ENCODE measurements at places on chromosomes 4 and X.

DNA sequence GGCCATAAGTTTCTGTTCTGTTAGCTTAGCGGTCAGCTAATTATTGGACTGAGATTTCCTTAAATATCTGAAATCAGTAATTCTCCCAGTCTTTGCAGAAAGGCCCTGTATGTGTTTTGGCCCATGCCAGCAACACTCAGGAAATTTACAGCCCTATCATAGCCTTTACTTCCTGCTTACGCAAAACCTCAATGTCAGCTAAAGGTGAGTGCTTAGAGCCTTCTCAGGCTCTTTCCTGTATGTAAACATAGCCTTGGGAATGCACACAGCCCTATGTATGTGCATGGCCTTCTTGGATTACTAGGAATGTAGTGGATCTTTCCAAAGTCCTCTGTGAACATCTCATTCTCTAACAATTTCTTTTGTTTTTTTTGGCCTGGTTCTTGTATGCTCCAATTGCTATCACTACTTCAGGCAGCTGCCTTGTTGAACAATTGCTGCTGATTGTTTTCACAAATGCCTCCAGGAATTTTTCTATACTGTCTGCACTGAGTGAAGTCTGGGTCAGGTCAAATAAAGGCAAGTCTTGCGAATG is 200.0 kb downstream of the PPP1R2C start:
- no peak for DNase-seq

DNA sequence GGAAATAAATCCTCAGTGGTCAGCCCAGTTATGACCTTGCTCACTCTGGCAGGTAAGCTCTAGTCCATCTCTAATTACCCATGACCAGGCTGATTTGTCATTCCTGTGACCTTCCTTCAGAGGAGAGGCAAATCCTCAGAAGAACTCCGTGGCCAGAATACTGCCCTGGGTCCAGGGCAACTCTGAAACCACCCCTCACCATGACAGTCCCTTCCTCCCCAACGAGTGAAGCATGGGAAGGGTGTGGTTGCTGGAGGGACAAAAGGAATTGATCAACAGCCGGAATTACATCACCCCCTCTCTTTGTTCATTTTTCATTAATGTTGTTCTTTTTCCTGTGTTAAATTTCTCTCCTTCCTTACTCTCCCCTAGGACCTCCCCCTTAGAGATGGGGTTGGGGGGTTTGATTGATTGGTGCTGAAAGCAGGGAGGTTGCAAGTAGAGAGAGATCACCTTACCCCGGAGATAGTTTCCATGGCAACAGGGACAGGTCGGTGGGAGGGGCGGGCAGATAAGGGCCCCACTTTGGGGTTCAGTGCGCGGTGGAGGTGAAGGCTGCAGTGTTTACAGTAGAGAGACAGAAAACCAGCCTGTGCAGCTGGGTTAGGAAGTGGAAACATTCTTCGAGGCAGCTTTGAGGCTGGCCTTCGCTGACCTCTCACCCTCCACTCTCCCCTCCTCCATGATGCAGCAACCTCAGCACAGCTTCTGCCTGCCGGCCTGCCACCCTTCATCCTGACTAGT is 647.4 kb downstream of the BCOR start:
- DNase-seq, result no peak

GRCh38 chr4:139508581-139509237 is 47.3 kb downstream of the SETD7 start:
- DNase-seq, result no peak

GRCh38 chrX:123339221-123339905 is 155.3 kb downstream of the GRIA3 start:
- no peak for DNase-seq

DNA sequence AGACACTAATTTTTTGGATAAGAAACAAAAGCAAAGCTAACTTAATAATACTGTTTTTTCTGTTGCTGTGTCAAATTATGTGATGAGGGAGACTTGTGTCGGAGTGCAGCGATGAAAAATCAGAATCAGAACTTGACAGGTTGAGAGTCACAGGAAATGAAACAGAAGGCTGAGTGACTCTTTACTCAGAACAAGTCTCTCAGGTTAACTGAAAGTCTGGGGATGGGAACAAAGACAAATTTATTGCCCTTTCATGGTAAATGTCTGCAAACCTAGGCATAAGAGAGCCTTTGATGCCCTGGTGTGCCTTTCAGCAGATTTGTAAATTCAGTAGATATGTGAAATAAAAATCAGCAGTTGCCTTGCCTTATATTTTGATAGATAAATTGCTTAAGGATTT is 96.0 kb downstream of the ADGRL3 start:
- no peak for DNase-seq

- DNase-seq, result no peak
These were observed 376.1 kb upstream of the CTSO start for GRCh38 chr4:156329779-156330178.

DNA sequence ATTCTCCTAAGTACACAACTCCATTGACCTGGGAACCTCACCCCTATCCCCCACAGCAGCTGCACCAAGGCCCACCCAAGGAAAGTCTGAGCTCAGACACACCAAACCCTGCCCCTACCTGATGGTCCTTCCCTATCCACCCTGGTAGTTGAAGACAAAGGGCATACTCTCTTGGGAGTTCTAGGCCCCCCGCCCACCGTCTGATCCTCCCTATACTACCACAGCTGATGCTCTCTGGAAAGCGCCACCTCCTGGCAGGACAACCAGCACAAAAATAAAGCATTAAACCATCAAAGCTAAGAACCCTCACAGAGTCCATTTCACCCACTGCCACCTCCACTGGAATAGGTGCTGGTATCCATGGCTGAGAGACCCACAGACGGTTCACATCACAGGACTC is 83.6 kb downstream of the ANAPC10 start:
- no peak for DNase-seq

DNA sequence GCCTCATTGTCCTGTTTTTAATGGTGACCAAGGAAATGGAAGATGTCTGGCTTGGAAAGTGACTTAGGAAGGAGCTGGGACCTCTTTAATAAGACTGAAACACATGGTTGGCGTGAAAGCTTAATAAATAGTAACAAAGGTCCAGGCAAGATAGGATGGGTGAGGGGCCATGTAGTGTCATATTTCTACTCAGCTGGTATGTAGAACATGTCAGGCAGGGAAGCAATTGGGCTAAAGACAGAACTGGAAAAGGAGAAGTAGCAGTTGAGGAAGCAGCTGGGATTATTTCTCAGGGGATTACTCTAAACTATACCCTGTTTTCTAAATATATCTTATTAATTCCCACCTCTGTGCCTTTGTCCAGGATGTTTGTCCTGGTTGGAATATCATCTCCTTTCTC is 18.6 kb downstream of the ITGB1BP2 start:
- no peak for DNase-seq

DNA sequence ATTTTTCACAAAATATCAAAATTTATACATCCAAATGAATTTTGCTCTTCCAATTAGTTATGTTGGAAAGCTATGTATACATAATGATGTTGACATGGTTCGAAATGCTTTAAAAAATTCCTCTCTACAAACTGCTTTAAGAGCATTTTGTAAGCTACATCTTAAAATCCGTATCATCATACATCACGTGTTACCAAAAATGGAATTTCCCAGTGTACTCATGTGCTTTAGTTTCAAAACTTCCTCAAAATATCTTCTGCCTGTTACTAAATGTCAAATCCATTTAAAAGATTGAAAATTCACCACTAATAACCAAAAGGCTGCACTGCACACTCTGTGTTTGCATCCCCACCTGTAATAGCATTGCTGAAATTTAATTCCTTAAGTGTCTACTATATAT is 87.9 kb downstream of the WDFY3 start:
- no peak for DNase-seq

GRCh38 chrX:42992199-42992943 is 214.4 kb upstream of the PPP1R2C start:
- DNase-seq, result no peak

DNA sequence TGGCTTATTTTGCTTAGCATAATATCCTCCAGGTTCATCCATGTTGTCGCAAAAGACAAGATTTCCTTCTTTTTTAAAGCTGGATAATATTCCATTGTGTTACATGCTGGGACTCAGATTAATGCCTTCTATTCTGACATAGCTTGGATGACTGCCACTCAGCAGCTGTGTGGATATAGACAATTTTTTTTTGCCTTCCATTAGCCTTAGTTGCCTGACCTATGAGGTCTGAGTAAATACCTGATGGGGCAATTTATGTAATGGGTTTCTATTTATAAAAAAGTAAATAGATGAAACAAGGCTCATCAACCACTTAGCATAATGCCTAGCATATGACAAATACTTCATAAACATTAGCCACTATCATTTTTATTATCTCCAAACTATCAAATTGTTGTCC is 515.4 kb downstream of the ZNF674 start:
- no peak for DNase-seq

- DNase-seq, result no peak
These were observed 117.0 kb downstream of the DCK start for GRCh38 chr4:71110499-71110898.

DNA sequence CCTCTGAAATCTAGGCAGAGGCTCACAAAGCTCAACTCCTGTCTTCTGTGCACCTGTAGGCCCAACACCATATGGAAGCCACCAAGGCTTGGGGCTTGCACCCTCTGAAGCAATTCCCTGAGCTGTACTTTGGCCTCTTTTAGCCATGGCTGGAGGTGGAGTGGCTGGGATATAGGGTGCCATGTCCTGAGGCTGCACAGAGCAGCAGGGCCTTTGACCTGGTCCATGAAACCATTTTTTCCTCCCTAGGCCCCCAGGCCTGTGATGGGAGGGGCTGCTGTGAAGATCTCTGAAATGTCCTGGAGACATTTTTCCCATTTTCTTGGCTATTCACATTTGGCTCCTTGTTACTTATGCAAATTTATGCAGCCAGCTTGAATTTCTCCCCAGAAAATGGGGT is 20.9 kb upstream of the COL25A1 start:
- no peak for DNase-seq

- no peak for DNase-seq
These were observed 373.6 kb upstream of the MAGEB2 start for GRCh38 chrX:29841750-29842149.

DNA sequence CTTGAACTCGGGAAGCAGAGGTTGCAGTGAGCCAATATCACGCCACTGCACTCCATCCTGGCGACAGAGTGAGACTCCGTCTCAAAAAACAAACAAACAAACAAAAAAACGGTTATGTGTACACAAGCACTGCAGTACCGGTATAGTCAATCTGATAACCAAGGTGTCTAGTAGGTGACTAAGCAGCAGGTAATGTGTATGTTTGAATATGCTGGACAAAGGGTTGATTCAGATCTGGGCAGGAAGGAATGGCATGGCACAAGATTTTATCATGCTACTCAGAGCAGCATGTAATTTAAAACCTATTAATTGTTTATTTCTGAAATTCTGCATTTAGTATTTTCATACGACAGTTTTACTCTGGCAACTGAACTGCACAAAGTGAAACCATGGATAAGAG is 41.7 kb downstream of the MAGEC1 start:
- no peak for DNase-seq

DNA sequence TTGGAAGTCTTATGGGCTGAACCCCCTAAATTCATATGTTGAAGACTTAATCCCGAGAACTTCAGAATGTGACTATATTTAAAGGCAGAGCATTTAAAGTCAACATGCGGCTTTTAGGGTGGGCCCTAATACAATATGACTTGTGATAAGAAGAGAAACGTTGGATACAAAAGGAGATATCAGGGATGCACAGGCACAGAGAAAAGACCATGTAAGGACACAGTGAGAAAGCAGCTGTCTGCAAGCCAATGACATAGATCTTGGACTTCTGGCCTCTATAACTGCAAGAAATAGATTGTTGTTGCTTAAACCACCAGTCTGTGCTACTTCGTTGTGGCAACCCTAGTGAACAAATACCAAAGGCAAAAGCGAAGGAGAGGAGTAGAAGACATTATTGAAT is 42.2 kb downstream of the GABRG1 start:
- DNase-seq, result no peak

DNA sequence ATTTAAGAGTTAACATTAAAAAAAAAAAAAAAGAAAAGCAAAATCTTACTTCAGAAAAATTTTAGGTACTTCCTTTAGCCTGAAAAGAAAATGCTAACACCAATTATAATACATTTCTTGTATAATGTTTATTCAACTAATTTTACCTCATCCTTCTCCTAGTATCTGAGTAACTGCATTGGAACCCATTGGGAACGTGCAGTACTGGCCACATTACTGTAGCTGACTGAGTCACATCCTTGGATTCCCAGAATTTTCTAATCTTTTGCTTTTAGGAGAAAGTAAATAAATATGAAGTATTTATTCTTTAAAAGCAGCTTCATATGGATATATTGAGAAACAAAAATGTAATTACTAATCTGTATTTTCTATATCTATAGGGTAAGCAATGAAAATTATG is 82.6 kb upstream of the SLITRK2 start:
- no peak for DNase-seq

- no peak for DNase-seq
These were observed 46.6 kb downstream of the SMPX start for GRCh38 chrX:21711129-21711847.

- no peak for DNase-seq
These were observed 232.9 kb upstream of the ANKRD50 start for GRCh38 chr4:124945422-124945821.

- no peak for DNase-seq
These were observed 280.3 kb upstream of the KLF3 start for GRCh38 chr4:38383646-38384121.

- no peak for DNase-seq
These were observed 181.8 kb downstream of the AFF2 start for GRCh38 chrX:148682206-148682605.

DNA sequence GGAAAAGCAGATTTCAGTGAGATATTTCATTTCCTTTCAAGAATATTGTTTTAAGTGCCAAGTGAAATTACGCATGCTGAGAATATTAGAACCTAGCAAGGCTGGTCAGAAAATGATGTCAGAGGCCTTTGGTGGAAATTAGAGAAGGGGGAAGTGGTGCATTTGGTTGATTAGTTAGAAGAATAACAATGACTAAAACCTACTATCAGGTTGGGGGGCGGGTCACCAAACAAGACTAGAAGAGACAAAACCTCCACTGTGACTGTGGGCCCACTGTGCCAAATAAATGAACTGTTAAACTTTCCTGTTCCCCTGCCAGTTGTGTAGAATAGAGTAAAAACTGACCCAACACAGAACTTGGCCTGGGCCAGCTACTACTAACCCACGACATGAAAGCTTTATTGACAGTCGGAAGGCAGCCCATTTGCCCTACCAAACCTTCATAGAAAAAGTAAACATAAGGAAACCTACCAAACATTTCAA is 2.9 kb downstream of the RAPGEF2 start:
- no peak for DNase-seq

DNA sequence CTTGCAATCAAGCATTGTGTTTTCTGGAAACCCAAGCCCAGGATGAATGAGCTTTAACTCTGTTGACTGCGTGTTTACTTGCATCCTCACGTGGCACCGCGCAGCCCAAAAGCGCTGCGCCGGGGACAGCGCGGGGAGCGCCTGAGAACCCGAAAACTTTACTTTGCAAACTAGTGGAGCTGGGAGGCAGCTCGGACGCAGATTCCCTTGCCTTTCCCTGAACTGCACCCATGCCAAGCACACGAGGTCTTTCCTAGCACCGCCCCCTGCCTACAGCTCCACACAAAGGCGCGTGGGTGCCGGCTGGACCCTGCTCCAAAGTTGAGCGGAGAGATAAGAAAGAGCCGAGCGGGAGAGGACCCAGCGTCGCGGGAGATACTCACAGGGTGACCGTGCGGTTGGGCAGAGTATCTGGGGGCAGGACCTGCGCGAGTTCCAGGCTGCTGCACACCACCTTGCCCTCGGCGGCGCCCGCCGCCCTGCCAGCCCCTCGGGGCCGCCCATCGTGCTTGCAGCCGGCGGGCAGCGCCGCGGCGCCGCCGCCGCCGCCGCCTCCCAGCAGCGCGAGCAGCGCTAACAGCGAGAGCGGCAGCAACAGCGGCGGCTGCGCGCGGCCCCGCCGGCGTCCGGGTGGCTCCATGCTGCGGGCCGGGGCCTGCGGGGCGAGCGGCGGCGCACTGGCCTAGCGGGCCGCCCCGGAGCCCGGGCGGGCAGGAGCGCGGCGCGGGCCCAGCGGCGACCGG is 550 bp downstream of the ADGRA3 start:
- no peak for DNase-seq

Data from T-helper 1 cell (primary cell).